ENCODE measurements at places on chromosomes 7 and 10.

DNA sequence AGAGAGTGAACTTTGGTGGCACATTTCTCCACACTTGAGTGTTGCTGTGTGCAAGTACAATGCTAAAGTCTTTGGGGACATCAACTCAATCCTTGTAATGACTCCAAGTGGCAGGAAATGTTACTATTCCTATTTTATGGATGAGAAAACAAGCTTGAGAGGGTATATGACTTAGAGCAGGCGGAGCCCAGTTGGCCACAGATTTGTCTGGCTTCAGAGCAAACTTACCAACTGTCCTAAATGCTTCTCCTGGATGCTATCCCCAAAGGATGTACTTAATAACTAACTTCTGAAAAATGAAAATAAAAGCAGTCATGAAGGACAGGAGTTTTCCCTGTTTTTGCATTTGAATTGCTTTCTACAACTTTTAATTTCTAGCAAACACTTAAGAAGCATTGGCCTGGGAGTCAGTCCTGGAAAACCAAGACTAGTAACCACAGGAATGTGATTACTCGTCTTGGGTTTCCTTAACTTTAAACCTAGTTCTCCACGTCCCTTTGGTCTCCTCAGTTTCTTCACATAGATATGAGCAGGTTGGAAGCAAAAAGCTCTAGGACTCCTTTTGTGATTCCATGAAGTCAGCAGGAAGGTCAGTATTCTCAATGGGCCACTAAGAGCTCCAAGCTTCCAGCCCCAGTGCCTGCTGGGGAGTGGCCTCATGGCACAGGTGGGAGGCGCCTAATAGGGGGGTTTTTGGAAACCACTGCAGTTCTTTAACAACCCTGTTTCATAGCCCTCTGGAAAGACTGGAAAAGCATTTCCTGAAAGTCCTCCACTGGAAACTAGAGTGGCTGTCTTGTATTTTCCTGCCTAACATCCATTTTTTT, 140.8 kb downstream of the GLCCI1 start:
- DNase-seq, result peak; percentile 45

DNA sequence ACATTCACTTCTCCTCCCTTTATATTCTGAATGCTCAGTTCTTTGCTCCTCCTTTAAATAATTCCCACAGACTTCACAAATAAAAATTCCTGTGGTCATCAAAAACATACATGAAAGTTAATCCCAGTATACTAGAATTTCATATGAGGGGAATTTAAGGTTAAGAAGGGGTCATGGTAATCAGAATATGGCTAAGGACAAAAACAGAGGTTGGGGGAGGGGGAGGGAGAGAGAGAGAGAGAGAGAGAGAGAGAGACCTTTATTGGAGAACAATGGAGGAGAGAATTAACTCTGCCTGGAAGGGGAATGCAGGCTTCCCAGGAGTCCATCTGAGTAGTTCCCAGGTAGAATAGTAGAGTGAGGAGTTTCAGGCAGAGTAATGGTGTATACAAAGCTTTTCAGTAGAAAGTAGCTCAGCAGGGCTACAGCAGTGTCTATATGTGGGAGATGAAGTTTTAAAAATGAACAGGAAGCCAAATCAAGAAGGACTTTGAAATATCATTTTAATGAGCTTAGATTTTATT, 5.2 kb upstream of the CUBN start:
- DNase-seq, result no peak

- peak; percentile 73 for DNase-seq
Measured at GRCh38 chr10:132443605-132443982, 46.6 kb downstream of the PWWP2B start.

- no peak for DNase-seq
Measured at GRCh38 chr7:21454182-21454581, 26.3 kb downstream of the SP4 start.

GRCh38 chr7:83338277-83338950, 175.7 kb upstream of the PCLO start:
- DNase-seq, result no peak

DNA sequence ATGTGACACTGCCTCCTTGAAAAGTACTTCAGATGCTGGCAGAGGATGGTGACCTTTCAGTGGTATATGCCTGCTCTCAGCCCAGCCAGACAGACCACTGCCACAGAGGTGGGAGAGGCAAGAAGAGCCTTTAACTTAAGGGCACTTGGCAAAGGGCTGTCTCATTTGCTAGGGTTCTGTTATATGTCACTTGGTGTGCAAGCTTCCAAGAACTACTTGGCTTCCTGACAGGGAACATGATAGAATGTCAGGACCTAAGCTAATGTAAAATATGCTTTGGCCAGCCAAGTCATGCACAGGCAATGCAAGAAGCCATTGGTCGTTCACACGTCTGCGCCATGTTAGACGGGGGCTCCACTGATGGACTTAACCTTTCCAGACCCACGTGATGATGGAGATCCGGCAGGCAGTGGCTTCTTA, 54.7 kb downstream of the RBM20 start:
- no peak for DNase-seq

GRCh38 chr7:109868215-109868860, 1222.6 kb upstream of the LRRN3 start:
- DNase-seq, result no peak

GRCh38 chr10:98659951-98660350, 213.2 kb upstream of the HPS1 start:
- no peak for DNase-seq

DNA sequence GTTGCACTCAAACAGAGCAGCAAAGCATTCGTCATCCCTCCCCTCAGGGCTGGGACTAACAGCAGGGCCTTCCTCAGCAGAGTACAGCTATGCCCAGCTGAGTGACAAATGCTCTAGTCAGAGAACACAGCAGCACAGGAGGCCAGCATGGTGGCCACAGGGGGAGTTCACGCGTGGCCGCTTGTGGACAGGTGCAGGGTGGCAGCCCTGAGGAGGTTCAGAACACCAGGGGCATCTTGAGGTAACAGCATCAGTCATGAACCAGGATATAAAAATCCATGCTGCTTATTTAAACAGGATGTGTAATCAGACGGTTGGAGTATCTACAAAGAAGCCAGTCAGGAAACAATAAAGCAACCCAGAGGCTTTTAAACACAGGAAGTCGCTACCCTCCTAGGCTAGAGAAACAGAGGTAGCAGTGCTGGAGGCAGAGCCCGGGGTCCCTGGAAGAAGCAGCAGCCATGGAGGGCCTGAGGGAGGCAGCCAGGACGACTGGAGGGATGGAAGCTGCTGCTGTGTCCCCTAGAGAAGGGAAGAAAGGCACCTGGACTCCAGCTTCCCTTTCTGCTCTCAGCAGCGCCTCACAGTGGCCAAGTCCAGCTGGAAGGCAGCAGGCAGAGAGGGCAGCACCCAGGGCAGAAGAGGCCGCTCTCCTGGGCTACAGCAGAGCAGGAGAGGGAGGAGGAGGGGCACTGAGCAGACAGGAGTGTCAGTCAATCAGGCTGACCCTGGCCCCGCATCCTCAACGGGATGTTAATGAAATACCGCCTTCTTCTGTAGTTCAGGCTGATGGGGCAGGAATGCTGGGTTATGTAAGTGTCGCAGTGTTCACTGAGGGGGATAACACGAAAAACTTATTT, 70.8 kb upstream of the UCN3 start:
- DNase-seq, result peak; percentile 29

- DNase-seq, result no peak
Measured at GRCh38 chr10:119283818-119284217, 76.4 kb downstream of the GRK5 start.

GRCh38 chr7:139731802-139732470, 45.9 kb downstream of the HIPK2 start:
- peak; percentile 82 for DNase-seq

GRCh38 chr7:42886893-42887505, 24.9 kb downstream of the C7orf25 start:
- DNase-seq, result no peak

- DNase-seq, result no peak
Measured at GRCh38 chr7:80187279-80187678, 52.6 kb downstream of the GNAI1 start.

DNA sequence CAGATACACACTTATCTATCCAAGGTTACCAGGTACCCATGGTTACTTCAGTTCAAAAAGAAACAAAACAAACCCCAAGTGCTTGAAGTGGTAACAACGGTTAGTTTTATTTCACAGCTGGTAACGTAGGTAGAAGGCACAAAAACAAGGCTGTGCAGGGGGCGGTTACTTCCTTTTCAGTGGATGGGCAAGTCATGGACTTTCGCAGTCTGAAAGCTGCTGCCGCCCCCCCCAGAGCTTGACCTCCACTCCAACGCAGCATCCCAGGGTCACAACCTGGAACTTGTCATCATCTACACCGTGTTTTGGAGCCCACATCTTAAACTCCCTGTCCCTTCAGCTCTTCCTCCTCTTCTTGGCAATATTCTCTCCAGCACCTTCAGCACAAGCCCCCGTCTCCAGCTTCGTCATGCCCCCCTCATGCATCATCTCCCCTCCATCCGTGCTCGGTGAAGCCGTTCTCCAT, 181.2 kb upstream of the ITGB1 start:
- no peak for DNase-seq

- no peak for DNase-seq
Measured at GRCh38 chr7:33842150-33842549, 63.2 kb upstream of the BMPER start.

GRCh38 chr10:29806350-29806788, 171.6 kb upstream of the SVIL start:
- no peak for DNase-seq

- no peak for DNase-seq
Measured at GRCh38 chr7:117764031-117764430, 109.2 kb downstream of the CTTNBP2 start.

GRCh38 chr10:49379596-49380410, 16.1 kb downstream of the DRGX start:
- peak; percentile 23 for DNase-seq

DNA sequence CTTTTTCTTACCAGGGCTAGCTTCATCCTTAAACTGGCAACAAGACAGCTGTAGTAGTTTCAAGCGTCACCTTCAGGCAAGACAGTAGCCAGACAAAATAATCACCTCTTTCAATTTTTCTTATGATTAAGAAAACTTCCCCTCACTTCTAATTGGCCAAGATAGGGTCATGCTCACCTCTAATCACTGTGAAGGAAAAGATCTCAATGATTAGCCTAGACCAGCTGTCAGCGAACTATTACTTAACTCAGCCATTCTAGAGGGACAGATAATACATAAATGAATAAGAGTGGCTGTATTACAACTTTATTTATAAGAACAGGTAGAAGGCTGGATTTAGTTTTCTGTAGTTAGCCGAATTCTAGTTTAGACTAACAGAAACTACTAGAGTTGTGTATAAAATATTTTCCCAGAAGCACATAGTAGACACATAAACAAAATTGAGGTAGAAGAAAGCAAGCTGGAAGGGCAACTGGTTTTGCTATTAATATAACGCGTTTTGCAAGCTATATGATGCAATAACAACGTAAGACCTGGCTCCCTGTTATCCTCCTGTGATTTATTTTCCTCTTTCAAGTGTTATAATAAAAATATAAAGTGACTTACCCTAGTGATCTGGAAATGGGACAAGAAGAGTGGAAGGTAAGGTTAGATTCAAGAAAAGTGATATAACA, 64.3 kb downstream of the ELAPOR2 start:
- no peak for DNase-seq

GRCh38 chr7:37216923-37217322, 231.7 kb downstream of the ELMO1 start:
- DNase-seq, result no peak

GRCh38 chr7:154409703-154410311, 357.6 kb downstream of the DPP6 start:
- DNase-seq, result no peak

DNA sequence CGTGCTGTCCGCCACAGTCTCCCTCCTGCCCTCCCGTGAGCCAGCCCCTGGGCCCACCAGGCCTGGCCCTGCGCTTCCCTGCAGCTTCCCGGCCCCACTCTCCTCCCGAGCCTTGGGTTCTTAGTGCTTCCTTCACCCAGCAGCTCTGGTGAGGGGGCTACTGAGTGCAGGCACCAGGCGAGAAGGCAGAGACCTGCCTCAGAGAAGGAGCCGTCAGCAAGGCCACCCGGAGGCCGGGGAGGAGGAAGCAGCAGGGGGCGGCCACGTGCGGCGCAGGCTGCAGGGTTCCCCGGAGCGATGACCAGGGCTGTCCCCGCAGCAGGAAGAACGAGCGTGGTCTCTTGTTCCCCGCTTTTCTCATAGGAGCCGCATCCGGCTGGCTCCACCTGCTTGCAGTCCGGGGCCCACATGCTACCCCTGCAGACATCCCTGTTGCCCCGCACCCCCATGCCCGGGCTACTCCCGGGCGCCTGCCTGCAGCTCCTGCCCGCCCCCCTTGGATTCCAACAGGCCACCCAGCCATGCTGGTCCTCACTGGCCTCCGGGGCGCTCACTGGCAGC, 20.5 kb downstream of the YKT6 start:
- no peak for DNase-seq

- no peak for DNase-seq
Measured at GRCh38 chr10:25261558-25261957, 86.8 kb downstream of the GPR158 start.

DNA sequence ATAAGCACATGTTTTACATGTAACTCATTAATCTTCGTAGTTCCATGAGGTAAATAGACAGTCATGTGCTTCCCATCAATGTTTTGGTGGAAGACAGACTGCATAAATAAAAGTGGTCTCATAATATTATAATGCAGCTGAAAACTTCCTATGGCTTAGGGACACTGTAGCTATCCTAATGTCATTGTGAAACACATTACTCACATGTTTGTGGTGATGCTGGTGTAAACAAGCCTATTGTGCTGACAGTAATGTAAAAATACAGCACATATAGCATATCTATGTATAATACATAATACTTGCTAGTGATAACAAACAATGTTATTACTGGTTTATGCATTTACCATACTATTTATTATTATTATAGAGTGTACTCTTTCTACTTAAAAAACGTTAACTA, 37.2 kb upstream of the PLXDC2 start:
- no peak for DNase-seq

- DNase-seq, result no peak
Measured at GRCh38 chr7:30041526-30042269, 13.5 kb downstream of the PLEKHA8 start.

DNA sequence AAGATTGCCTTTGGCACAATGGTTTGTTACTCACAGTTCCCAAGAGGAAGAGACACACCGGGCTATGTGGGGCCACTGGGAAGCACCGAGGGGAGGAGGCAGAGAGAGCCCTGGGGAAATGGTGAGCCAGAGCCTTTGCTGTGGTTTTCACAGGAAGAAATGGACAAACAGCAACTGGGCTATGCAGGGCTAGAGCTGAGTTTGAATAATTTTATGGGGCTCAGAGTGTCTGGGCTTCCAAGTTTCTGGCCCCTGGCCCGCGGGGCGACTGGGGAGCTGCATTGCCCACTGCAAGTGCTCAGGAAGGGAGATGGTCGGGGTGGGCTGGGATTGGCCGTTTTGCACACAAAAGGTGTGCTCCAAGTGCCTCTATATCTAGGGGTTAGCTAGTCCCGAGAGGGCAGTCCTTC, 92.6 kb downstream of the CHST15 start:
- DNase-seq, result peak; percentile 69
